ENCODE measurements at places on chromosomes 7 and 10.

DNA sequence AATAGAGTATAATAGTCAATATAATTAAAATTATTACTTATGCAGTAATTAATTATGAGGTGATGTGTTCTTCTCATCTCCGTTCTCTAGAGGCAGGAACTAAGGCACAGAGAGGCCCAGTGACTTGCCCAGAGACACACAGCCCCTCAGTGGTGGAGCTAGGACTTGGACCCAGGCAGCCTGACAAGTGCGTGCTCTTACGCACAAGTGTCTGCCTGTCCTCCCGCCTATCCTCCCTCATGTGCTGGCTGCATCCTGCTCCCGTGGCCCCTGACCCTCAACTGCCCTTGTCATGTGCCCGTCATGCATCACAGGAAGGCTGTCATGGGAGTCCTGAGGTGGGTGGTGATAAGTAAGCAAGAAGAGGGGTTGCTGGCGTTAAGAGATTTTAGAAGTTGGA, 14.3 kb downstream of the IL2RA start:
- no peak for DNase-seq

DNA sequence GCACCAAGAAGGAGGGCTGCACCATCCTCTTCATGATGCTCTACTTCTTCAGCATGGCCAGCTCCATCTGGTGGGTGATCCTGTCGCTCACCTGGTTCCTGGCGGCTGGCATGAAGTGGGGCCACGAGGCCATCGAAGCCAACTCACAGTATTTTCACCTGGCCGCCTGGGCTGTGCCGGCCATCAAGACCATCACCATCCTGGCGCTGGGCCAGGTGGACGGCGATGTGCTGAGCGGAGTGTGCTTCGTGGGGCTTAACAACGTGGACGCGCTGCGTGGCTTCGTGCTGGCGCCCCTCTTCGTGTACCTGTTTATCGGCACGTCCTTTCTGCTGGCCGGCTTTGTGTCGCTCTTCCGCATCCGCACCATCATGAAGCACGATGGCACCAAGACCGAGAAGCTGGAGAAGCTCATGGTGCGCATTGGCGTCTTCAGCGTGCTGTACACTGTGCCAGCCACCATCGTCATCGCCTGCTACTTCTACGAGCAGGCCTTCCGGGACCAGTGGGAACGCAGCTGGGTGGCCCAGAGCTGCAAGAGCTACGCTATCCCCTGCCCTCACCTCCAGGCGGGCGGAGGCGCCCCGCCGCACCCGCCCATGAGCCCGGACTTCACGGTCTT, 1.9 kb downstream of the FZD1 start:
- peak; percentile 17 for DNase-seq

- no peak for DNase-seq
Observed at GRCh38 chr10:74643596-74643975, 182.8 kb upstream of the KAT6B start.

GRCh38 chr10:133104068-133104962, 16.6 kb downstream of the ADGRA1 start:
- DNase-seq, result no peak

DNA sequence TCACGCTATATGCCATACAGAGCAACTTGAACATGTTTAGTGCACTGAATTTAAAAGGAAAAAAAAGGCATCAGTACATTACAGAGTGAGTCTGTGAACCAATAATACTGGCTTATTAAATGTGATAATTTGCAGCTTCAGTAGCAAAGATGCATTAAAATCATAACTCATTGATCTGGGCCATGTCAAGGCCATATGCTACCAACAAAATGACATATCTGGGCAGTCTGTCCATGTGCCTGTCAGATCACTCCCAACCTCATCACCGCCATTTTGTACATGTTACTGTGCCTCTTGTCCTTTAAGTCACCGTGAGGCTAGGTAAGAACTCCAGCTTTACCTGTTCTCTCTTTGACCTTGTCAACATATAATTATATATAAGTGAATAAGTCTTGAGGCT, 307.4 kb upstream of the LRGUK start:
- no peak for DNase-seq

- DNase-seq, result no peak
Observed at GRCh38 chr10:121380211-121380610, 218.0 kb downstream of the FGFR2 start.

GRCh38 chr7:196283-196682, 3.9 kb downstream of the FAM20C start:
- no peak for DNase-seq

GRCh38 chr7:159094023-159094740, 50.5 kb downstream of the VIPR2 start:
- no peak for DNase-seq

GRCh38 chr10:72552857-72553256, 73.0 kb downstream of the MICU1 start:
- DNase-seq, result peak; percentile 76

DNA sequence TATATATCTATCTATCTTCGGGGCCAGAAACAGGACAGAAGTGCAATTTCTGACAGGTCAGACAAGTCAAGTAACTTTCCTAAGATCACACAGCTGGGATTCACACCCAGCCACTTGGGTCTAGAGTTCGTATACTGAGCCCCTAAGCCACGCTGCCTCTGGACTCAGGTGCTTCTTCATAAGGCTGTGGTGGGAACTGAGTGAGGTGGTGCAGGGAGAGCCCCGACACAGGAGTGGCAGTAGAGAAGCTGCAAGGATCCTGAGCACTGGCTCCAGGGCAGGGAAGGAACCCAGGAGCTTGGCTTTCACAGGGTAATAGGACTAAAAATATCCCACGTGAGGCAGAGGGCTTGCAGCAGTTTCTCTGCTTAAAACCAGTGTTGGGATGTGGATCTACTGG, 33.8 kb downstream of the C10orf53 start:
- no peak for DNase-seq

GRCh38 chr10:2137549-2138174, 400.3 kb upstream of the ADARB2 start:
- DNase-seq, result peak; percentile 76

- no peak for DNase-seq
Observed at GRCh38 chr7:30178748-30179436, 44.1 kb downstream of the MTURN start.

DNA sequence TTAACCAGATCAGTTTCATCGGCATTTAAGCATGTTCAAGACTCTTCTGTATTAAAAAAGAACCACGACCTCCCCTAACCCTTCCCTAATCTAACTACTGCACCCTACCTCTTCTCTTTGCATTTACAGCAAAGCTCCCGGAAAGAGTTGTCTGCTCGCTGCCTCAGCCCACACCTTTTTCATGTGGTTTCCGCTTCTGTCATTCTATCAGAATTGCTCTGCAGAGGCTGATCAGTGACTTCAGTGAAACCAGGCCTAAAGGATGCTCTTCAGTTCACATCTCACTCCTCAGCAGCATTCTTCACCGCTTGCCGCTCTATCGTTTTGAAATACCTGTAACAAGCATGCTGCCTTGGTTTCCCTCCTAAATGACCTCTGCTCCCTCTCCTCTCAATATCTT, 160.9 kb downstream of the SDK1 start:
- DNase-seq, result no peak

DNA sequence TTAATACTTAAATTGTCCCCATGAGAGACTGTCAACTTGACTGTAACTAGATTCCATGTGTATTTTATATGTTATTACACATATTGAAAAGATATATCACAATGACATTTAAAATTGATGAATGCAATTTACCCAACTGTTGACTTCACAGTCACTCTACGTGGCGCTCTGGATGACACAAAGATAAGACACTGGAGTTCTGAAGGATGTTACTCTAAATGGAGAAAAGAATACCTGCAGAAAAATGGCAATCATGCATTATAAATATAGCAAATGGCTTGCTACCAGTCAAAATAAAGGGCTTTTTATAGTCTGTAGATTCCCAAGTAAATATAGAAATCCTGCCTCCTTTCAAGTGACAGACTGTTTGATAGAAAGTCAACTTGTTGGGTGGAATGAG, 143.6 kb upstream of the KLF6 start:
- DNase-seq, result no peak

DNA sequence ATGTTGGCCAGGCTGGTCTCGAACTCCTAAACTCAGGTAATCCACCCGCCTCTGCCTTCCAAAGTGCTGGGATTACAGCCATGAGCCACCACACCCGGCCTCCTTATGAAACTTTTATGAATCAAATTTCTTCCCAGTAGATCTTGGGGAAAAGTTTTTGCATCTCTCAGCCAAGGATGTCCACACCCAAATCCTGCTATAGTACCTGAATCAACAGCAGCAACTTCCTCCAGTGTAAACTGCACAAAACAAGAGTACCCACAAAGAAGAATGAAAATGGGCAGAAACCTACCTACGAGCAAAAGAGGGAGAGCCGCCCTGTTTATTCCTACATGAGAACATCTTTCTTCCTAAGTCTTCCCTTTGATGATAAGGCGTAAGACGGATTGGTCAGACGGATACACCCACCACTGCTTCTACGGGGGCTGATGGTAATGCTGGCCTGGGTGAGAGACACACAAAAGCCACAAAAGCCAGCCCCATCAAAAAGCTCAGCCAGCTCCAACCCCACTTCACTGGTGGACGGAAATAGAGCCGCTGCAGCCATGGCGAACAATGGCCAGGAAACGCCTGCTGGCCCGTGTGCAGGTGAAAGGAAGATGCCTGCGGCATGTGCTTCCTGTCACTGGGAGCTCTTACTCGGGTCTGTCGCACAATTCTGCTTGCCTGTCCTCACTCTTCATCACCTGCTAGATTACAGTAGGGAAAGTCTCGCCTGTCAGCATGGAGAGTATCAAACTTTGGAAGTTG, 10.4 kb downstream of the JCAD start:
- DNase-seq, result no peak

DNA sequence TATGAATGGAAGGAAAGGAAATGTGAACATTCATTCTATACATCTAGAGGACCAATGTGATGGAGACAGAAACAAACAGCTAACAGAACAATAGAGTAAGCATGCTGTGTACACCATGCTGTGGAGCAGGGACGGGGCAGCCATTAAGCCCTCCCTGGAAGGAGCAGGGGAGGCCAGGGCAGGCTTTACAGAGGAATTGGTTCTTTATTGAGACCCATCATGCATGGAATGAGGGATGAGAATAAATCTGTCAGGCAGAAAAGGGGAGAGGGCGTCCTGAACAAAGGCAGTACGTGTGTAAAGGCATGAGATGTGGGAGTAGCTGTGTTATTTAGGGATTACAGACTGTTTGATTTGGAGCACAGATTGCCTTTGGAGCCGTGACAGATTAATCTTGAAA, 35.2 kb downstream of the STK17A start:
- DNase-seq, result no peak

GRCh38 chr7:91126762-91127161, 137.5 kb upstream of the FZD1 start:
- DNase-seq, result no peak

- no peak for DNase-seq
Observed at GRCh38 chr7:100152404-100152803, 3.7 kb downstream of the LAMTOR4 start.

GRCh38 chr10:63150745-63151144, 17.6 kb downstream of the NRBF2 start:
- no peak for DNase-seq

GRCh38 chr7:45469103-45469502, 105.1 kb upstream of the ADCY1 start:
- DNase-seq, result peak; percentile 9

- peak; percentile 14 for DNase-seq
Observed at GRCh38 chr7:64888901-64889685, 14.0 kb upstream of the ZNF273 start.

DNA sequence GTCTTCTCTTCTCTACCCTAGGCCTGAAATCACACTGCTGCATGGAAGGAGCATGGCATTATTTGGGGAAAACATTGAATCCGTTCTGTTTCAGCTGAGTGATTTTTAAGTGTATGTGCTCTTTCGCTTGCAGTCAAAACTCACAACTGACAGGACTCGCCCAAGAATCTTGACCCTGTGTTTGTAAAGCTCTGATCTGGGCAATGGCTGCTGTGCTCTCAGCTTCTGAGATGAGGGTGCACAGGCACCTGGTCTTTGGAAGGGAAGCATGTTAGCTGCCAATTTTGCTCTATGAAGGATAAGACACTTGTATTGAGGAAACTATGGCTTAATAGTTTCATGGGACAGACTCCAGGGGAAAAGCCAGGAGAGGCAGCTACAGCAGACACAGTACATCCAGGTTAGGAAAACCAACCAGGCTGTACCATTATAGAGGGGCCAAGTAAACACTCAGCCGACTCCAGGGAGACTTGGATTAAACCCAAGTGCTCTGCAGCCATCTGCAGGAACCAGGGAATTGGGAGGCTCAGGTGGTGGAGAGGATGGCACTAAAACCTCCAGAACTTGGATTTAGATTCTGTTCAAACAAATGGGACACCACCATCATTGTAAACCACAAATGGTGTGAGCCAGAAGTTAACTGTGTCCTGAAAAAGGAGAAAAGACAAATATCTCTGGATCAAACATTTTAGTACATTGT, 43.3 kb downstream of the LYZL1 start:
- no peak for DNase-seq

- peak; percentile 20 for DNase-seq
Observed at GRCh38 chr10:62727934-62728333, 76.6 kb upstream of the ADO start.

- no peak for DNase-seq
Observed at GRCh38 chr7:25989140-25989705, 162.8 kb upstream of the NFE2L3 start.

DNA sequence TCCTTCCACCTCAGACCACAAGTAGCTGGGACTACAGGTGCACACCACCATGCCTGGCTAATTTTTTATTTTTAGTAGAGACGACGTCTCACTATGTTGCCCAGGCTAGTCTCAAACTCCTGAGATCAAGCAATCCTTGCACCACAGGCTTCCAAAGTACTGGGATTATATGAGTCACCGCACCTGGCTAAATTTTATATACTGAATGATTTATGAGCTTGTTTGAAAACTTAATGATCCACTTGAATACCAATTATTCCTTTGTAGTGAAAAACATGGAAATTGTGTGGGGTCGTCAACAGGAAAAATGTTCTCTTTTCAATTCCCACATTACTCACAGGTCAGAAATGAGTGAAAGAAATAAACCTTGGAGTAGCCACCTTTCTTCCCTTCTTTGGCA, 31.3 kb downstream of the RAPGEF5 start:
- DNase-seq, result no peak

DNA sequence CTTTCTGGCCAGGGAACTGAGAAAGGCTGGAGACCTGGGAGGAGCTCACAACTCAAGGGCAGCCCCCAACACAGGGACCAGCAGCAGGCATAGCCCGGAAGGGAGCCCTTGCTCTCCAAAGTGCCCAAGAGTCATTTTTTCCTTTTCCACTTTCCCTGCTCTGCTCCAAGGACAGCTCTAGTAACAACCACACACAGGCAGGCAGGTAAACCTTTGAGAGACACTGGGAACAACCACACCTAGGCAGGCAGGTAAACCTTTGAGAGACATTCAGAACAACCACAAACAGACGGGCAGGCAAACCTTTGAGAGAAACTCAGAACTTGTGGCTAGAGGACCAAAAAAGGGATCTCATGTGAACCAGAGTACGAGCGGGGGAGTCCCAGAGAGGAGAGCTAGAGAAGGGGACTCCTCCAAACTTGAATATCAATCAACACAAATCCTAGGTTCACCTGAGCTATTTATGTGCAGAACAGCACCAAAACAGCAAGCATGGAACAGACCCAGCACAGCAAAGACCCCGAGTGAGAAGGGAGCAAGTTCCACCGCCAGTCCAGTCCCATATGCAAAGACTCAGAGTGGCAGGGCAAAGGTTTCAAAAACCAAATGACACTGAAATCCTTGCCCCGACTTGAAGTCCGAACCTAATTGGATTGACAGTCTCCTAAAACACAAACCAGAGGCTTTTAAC, 33.6 kb upstream of the GUSB start:
- DNase-seq, result no peak
